ENCODE measurements at places on chromosomes 6 and 20.

- no peak for DNase-seq
Measured at GRCh38 chr20:12269579-12269978, 351.9 kb downstream of the BTBD3 start.

GRCh38 chr20:48891235-48892048, 30.1 kb upstream of the ARFGEF2 start:
- no peak for DNase-seq

DNA sequence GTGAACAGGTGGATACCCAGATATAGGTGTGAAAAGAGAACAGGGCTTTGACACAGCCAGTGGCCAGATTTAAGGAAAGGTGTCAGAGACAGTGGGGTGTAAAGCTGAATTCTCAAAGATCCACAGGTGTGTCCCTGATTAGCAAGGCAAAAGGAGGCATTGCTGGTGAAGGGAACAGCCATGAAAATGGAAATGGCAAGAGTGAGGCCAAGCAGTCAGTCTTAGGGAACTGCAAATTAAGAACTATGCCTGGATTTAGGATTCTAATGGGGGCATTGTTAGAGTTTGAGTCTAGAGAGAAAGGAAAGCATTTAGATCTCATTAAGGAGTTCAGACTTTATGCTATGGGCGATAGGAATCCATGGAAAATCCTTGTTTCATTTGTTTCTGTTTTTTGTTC, 789.2 kb downstream of the MAFB start:
- no peak for DNase-seq

DNA sequence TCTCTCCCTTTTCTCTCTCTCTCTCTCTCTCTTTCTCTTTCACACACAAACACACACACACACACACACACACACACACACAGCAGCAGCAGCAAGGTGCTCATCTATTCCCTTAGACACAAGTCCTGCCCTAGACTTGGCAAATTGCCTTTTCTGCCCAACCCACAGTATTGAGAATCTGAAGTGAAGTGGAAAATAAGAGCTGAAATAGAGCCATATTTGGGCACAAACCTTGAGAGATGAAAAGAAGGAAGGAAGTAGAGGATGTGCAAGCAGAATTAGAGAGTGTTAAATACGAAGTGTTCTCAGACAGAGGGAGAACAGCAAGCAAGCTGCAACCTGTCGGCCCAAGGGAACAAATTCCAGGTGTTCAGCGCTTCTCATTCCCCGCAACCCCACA, 557.5 kb upstream of the NOX3 start:
- no peak for DNase-seq

DNA sequence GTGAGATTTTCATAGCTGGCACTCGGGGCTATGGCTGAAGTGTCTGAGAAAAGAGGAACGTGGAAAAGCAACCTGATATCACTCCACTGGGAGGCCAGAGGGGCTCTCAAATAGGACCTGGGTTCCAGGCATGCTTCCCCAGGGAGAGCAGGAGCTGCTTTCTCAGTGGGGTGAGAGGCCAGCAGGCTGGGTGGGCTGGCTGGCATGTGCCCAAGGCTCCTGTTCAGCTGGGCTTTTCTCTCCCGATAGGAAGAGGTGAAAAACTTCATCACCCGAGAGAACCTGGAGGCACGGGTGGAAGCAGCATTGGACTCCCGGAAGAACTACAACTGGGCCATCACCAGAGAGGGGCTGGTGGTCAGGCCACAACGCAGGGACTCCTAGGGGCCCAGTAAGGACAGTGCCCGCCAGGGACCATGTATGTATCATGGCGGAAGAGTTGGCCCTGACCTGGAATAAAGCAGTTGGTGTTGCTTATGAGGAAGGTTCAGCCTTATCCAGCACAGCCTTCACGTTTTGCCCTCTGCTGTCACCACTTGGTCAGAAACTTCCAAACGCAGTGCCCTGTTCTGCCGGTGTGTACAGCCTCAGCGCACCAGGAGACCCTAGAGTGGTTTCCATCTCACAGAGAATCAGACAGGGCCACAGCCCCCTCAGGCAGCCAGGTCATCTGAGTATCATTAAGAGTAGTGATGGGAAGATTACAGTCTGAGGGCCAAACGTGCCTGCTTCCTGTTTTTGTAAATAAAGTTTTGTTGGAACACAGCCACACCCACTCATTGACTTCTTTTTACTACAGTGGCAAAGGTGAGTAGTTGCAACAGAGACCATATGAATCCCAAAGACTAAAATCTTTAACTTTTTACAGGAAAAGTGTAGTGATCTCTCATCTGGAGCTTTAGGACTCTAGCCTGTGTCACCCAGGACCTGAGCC, 1.9 kb downstream of the MRPS26 start:
- DNase-seq: no peak

GRCh38 chr6:47083586-47084047, 41.5 kb upstream of the ADGRF1 start:
- no peak for DNase-seq
